ENCODE measurements at places on chromosomes 7 and 10.

DNA sequence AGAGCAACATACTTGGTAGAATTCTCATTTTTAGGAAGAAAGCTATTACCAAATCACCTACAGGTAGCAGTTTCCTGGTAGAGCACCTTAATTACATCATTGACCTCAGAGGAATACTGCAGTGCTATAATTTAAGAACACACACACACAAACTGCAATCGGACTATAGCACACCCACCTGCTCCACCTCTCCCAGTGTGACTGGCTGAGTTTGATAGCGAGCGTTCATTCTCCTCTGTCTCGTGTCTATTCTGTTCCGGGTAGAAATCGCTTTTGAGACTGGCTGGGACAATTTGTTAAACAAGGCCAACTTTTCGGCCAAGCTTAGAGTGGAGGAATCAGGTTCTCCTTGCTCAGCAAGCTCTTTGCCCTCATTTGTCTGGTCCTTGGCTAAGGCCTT, 110.5 kb downstream of the SVIL start:
- no peak overlapping the region for H3K4me3 ChIP-seq
- H3K36me3 ChIP-seq = peaks cover 70% of the 10 kb centered on the region
- no peak for DNase-seq
- H3K27me3 ChIP-seq = no peaks in the 10 kb centered on the region

DNA sequence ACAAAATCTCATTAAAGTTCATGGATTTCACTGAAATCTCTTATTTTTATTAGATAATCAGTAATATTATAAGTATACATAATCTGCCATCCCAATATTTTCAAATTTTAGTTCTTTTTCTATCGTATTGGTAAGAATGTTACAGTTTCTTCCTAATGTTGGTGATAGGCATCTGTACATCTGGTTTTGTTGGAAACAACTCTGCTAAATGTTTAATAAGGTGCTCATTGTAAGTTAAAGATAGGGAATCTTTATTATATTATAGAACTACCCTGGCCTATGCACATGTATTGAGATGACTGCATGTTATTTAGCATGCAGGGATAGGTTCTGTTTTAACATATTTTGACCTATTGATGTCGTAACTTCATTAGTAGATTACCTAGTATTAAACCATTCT, 188.6 kb upstream of the PRPS1L1 start:
- H3K4me1 ChIP-seq = peaks cover 8% of the 10 kb centered on the region
- H3K27me3 ChIP-seq = no peaks in the 10 kb centered on the region
- H3K27ac ChIP-seq = no peak overlapping the region

DNA sequence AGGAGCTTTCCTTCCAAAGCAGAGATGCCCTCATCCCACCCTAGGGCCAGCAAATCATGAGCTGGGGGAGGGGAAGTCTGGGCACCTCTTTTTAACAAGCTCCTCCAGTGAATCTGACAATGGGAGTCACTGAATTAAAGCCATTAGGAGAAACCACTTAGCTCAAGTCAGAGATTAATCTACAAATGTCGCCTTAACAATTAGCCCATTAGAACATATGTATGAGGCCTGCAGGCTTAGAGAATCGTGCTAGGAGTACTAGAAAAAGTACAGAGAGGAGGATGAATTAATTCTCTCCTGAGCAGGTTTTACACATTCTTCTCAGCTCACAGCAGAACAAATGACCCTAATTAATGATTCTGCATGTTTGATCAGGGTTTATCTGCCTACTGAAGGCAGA, 381.3 kb downstream of the KCNMA1 start:
- DNase-seq = no peak
- H3K27me3 ChIP-seq = no peaks in the 10 kb centered on the region
- no peak overlapping the region for H3K27ac ChIP-seq
- no peaks in the 10 kb centered on the region for H3K4me1 ChIP-seq
- no peak overlapping the region for H3K4me3 ChIP-seq
- no peaks in the 10 kb centered on the region for H3K36me3 ChIP-seq

DNA sequence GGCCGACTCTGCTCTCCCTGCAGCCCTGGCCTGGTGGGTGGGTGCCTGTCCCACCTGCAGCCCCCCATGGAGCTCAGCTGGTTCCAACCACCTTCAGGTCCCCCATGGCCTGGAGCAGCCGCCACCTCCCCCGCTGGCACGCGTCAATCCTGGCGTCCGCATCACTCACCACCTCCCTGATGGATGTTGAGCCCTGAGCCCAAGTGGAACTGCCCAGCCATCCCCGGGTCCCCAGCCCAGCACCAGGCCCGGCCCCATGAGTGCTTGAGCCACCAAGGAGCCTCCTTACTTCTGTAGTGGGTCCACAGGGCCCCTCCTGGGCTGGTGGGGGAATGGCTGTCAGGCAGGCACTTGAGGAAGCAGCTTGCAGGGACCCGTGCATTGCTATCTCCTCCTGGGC, 14.6 kb downstream of the AGAP3 start:
- peaks cover 7% of the 10 kb centered on the region for H3K36me3 ChIP-seq
- no peak overlapping the region for H3K27ac ChIP-seq
- H3K4me3 ChIP-seq = no peak overlapping the region
- no peaks in the 10 kb centered on the region for H3K4me1 ChIP-seq
- H3K27me3 ChIP-seq = no peaks in the 10 kb centered on the region

DNA sequence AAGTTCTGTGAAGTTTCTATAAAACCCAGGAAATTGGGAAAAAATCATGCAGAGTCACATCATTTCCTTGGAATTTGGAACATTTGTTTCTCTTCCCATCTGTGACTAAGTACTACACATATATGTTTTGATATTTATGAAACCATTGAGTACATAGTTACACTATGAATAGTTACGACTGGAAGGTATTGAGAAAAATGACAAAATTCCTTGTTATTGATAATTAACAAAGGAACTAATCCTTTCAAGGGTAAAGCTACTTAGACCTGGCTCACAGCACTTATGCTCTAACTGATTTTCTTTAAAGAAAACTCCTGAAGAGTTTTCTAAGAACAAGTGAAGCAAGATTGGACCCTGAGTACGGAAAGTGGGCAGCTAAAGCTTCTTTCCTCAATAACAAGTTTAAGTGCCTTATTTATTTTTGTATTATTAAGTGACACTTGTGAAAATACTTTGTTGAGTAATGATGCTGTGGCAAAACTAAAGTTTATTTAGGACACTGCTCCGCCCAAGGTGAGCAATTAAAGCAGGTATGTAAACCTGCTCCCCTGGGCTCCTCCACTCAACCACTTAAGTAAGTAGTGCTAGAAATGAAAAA, 12.0 kb upstream of the GLCCI1 start:
- H3K4me3 ChIP-seq = no peak overlapping the region
- no peaks in the 10 kb centered on the region for H3K36me3 ChIP-seq
- no peaks in the 10 kb centered on the region for H3K27me3 ChIP-seq
- no peak for DNase-seq
- no peak overlapping the region for H3K27ac ChIP-seq

DNA sequence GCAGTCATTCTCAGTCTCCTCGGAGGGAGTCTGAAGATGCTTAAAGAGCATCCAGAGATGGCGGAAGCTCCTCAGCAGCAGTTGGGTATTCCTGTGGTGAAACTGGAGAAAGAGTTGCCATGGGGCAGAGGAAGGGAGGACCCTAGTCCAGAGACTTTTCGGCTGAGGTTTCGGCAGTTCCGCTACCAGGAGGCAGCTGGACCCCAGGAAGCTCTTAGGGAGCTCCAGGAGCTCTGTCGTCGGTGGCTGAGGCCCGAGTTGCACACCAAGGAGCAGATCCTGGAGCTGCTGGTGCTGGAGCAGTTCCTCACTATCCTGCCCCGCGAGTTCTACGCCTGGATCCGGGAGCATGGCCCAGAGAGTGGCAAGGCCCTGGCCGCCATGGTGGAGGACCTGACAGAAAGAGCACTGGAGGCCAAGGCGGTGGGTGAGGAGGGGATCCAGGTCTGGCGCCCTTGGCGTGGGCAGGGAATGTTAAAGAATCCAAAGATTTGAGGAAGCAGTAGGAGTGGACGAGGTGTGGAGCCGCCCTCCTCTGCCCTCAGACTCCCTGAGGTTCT, 2.9 kb downstream of the ZSCAN25 start:
- DNase-seq = no peak
- H3K36me3 ChIP-seq = peaks cover 54% of the 10 kb centered on the region

GRCh38 chr7:33754933-33755928, 150.1 kb upstream of the BMPER start:
- H3K27ac ChIP-seq = no peak overlapping the region
- no peaks in the 10 kb centered on the region for H3K36me3 ChIP-seq
- no peak overlapping the region for H3K4me3 ChIP-seq
- no peaks in the 10 kb centered on the region for H3K27me3 ChIP-seq
- DNase-seq = no peak
- H3K4me1 ChIP-seq = peaks cover 3% of the 10 kb centered on the region

GRCh38 chr7:158508802-158509385, 78.7 kb downstream of the PTPRN2 start:
- no peak overlapping the region for H3K27ac ChIP-seq
- H3K27me3 ChIP-seq = no peaks in the 10 kb centered on the region
- DNase-seq = no peak

GRCh38 chr10:111579473-111579872, 502.6 kb downstream of the ADRA2A start:
- H3K36me3 ChIP-seq = no peaks in the 10 kb centered on the region
- H3K4me1 ChIP-seq = no peaks in the 10 kb centered on the region
- no peaks in the 10 kb centered on the region for H3K27me3 ChIP-seq
- DNase-seq = no peak
- H3K4me3 ChIP-seq = no peak overlapping the region

DNA sequence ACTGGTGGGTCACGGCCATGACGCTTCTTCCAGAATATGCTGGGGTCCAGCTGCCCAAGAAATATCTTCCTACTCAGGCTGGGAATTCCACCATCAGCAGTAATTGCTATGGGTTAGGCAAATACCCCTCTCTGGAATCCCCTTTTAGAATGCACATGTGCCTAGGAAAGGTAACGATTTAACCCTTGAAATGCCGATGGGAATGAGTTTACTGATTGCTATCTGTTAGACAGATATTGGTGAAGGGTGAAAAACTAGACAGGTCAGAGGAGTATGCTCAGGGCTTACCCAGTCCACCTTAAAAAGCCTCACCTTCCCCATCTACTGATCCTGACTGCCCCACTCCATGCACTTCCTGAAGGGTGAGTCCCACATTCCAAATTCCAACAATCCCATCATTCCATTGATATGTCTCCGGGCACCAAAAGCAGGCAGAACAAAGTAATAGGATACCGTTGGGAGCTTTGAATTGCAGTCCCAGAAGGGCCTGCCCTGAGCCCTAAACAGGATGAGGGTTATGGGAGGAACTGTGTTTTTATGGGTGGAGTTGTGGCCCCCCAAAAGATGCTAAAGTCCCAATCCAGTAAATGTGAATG, 59.3 kb downstream of the DLG5 start:
- peaks cover 16% of the 10 kb centered on the region for H3K36me3 ChIP-seq
- no peak overlapping the region for H3K4me3 ChIP-seq
- no peak overlapping the region for H3K27ac ChIP-seq
- no peaks in the 10 kb centered on the region for H3K27me3 ChIP-seq

Data from ascending aorta (tissue), 2 donors.